ENCODE measurements at places on chromosomes 12 and 14.

DNA sequence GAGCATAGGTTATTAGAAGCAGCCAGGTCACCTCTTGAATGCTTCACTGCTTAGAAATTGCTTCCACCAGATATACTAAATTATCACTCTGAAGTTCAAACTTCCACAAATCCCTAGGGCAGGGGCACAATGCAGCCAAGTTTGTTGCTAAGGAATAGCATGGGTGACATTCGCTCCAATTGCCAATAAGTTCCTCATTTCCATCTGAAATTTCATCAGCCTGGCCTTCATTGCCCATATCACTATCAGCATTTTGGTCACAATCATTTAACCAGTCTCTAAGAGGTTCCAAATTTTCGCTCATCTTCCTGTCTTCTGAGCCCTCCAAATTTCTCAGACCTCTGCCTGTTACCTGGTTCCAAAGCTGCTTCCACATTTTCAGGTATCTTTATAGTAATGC is 356.1 kb downstream of the DAD1 start:
- DNase-seq = no peak

DNA sequence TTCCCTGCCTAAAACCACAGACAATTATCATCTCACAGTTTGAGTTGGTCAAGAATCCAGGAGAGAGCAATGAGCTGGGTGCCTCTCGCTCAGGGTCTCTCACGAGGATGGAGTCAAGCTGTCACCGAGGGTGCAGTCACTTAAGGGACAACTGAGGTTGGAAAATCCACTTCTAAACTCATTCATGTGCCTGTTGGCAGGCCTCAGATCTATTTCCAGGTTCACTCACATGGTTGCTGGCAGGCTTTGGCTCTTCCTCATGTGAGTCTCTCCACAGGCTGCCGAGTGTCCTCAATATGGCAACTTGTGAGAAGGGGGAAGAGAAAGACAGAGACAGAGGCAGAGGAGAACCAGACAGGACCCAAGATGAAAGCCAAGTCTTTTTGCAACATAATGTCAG is 10.5 kb upstream of the OR10P1 start:
- no peak for DNase-seq

DNA sequence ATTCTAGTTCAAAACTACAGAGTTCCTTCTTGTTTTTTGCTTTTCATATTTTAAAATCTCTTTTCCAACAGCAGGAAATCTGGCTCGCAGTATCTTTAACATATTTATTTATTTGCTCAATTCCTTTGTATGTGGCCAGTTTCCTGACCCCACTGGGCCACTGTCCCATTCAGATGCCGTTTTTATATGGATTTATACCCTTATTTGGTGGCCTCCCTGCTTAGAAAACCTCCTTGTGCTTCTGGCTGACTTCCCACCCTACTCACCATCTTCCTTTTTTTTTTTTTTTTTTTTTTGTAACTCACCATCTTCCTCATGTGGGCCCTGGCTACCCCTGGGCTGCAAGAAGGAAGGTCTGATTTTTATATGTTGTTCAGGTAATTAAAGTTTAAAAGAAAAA is 53.9 kb downstream of the TTLL5 start:
- DNase-seq = no peak

DNA sequence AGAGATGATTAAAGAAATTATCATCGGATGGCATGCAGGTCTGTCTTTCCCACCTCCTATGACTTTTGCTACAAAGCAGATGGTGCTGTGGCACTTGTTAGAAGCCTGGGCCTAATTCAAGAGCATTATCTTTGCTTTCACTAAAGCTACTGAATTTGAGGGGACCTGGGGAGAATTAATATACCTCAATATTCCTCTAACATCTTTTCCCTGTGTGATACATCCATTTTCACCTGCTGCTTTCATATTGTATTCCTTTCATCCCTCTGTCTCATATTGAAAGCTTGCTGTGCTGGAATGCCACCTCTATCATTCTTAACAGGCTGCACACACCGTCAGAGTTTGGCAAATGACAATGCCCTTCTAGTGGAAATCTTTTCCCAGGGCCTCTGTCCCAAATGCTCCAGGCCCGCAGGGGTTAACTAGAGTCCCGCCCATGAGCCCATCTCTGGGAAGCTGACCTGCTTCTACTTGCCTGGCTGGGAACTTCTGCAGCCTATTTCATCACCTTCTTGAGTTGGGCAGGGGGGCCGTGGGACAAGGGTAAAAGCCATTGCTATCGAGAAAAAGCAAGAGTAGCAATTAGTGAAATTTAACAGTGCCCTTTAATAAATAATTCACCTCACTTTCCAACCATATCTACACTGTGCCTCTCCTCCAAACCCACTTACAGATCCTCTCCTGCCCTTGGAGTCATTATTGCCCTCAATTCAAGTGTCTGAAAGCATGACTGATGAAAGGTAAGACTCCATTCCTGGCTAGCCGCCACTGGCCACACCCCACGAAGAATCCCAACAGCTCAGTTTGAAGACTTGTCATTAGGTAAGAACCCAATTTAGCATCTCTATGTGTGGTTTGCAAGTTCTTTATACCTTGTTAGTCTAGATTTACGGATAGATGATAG is 126.7 kb upstream of the BTG1 start:
- DNase-seq = no peak

DNA sequence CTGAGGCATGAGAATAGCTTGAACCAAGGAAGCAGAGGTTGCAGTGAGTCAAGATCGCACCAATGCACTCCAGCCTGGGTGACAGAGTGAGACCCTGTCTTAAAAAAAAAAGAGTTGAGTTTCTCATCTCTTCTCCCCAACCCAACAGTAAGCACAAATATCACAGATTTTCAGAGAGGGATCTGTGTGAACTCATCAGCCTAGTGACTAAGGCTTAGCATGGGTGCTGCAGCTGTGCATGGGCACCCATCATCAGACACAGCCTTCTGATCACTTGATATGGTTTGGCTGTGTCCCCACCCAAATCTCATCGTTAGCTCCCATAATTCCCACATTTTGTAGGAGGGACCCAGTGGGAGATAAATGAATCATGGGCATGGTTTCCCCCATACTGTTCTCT is 298.9 kb downstream of the PCNX1 start:
- DNase-seq = no peak

GRCh38 chr12:124543052-124543589 is 24.3 kb downstream of the NCOR2 start:
- peak; percentile 27 for DNase-seq

- no peak for DNase-seq
Observed at GRCh38 chr12:11973396-11973795, 97.3 kb upstream of the BCL2L14 start.

DNA sequence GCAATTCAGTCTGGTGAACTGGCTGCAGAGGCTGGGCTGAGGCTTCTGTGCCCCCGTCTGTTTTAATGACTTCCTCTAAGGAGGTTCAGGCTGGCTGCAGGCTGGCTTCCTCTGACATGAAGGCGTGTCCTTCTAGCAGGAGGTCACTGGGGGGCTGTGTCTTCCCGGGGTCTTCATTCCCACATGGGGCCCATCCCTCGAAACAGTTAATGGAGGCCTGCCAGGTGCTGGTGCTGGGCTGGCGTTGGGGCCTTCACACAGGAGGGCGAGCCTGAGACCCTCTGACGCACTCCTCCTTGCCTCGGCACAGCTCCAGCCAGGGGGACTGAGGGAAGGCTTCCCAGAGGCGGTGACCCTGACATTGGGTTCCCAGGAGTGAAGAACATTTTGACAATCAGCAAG is 57.7 kb upstream of the DLK1 start:
- no peak for DNase-seq

GRCh38 chr12:19055589-19055988 is 73.9 kb upstream of the PLEKHA5 start:
- no peak for DNase-seq

- DNase-seq = peak; percentile 23
Observed at GRCh38 chr14:106209755-106210154, 683.4 kb downstream of the TMEM121 start.

- no peak for DNase-seq
Observed at GRCh38 chr12:112107306-112108201, 1.0 kb downstream of the NAA25 start.

DNA sequence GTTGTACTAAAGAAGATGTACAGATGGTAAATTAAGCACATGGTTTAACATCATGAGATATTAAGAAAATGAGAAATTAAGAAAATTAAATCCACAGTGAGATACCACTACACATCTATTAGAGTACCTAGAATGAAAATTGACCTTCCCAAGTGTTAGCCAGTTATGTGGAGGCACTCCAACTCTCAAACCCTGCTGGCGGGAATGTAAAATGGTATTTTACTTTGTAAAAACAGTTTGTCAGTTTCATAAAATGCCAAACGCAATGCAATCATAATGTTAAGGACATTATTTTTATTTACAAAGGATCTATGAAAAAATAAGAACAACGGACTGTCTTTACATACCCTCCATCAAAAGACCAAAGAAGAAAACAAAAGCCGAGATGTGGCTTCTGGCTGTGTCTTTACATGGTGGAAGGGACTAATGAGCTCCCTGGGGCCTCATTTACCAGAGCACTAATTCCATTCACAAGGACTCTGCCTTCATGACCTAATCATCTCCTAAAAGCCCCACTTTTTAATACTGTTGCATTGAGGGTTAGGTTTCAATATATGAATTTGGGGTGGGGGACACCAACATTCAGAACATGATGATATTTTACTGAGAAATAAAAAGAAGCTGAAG is 1178.7 kb downstream of the AACS start:
- DNase-seq = no peak

GRCh38 chr12:10031321-10031720 is 839 bp downstream of the CLEC9A start:
- no peak for DNase-seq

- DNase-seq = no peak
Observed at GRCh38 chr14:93375673-93376156, 28.7 kb downstream of the COX8C start.

DNA sequence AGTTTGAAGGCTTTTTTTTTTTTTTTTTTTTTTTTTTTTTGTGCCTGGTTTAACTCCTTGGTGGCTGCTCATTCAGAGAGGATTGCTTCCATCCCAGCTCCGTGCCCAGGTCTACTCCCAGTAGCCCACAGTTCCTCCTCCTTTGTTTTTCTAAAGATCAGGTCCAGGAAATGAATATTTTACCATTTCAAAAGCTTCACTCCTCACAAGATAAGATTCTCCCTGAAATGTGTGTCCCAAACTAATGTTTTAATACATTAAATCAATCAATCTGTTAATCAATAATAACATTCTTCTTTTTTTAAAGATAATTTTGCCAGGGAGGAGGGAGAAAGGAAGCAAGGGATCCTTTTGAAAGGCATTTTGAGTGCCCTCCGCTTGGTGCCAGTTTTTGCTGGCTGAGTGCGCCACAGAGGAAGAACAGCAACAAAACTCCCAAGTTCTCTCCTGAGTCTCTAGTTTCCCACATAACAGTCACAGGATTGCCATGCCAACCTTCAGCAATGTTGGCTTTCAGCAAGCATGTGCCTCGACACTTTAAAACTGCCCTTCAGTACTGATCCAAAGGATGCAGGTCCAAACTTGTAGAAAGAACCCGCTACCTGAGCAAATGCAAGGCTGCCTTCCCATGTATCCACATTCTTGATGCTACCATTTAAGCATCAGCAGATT is 99.2 kb downstream of the RMST start:
- no peak for DNase-seq

- peak; percentile 38 for DNase-seq
Observed at GRCh38 chr12:55974308-55974730, 441 bp downstream of the RAB5B start.

DNA sequence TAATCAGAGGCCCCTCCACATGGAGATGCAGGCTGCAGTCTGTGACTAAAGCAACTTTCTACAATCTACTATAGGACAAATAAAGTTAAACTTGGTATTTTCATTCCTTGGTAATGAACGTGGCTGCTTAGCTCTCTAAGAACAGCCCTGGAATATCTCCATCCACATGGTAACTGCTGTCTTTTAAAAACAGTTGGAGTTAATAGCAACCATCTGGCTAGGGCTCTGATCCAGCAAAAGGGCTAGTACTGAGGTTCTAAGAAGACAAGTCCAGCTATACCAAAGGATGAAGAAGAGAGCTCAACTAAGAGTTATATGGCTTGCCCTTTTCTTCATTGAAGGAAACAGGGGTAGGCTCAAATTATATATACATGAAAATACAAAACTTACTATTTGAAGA is 920.1 kb downstream of the FLRT2 start:
- no peak for DNase-seq

- peak; percentile 80 for DNase-seq
Observed at GRCh38 chr12:108803428-108804105, 53.8 kb downstream of the SSH1 start.

DNA sequence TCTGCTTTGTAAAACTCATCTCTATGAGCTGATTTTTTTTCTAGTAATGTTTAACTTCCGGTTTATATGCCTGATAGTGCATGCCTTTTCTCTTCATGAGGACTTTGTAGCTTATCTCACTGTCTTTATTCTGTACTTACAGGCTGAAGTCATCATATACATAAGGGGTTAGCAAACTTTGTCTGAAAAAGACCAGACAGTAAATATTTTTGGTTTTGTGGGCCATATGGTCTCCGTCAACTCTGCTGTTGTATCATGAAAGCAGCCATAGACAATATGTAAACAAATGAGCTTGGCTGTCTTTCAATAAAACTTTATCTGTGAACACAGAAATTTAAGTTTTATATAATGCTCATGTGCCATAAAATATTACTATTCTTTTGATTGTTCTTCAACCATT is 172.1 kb downstream of the GXYLT1 start:
- no peak for DNase-seq

- no peak for DNase-seq
Observed at GRCh38 chr12:31759632-31760459, 31.0 kb upstream of the AMN1 start.

DNA sequence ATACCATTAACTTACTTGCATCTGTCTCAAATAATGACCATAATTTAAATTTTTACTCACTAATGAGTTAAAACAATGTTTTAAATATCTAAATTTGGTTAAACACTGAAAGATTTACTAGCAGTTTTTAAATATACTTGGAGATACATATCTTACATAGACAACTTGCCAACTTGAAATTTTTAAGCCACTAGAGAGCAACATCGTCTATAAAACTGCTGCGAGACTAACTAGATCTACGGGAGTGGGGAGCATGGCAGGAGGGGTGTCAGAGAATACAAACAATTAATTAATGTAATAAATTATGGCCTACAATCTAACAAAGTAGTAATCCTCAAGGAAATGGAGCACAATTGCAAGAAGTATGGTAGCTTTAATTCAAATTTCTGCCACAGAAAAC is 120.4 kb downstream of the LRRIQ1 start:
- DNase-seq = no peak

- DNase-seq = no peak
Observed at GRCh38 chr12:113244047-113244460, 22.8 kb downstream of the TPCN1 start.

- DNase-seq = no peak
Observed at GRCh38 chr14:37466003-37466622, 128.9 kb downstream of the FOXA1 start.

GRCh38 chr12:45257185-45257930 is 41.5 kb downstream of the ANO6 start:
- no peak for DNase-seq

GRCh38 chr12:117032593-117033381 is 66.4 kb downstream of the TESC start:
- no peak for DNase-seq

DNA sequence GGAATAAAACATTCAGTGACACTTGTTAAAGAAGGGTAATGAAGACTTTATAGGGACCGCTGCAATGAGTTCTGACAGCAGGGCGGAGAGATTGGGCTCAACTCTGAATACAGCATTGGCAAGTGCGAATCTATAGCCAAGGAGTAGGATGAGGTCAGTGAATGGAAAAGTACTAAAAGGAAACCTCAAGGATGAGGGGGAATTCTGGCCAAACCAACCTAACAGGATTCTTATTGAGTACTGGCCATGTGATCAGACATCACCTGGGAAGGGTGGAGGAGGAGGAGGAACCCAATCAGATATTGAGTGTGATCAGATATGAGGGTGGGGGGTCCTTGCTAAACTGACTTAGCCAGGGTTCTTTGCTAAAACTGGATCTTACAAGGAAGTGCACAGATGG is 31.0 kb downstream of the DRAM1 start:
- no peak for DNase-seq

Measured in CD4-positive, alpha-beta T cell treated with Interleukin-15 for 4 hours (primary cell).